ENCODE measurements at places on chromosomes 7 and 10.

- no peak for DNase-seq
Observed at GRCh38 chr10:1567152-1567551, 170.2 kb downstream of the ADARB2 start.

- DNase-seq: no peak
Observed at GRCh38 chr10:87523731-87524130, 19.0 kb downstream of the MINPP1 start.

DNA sequence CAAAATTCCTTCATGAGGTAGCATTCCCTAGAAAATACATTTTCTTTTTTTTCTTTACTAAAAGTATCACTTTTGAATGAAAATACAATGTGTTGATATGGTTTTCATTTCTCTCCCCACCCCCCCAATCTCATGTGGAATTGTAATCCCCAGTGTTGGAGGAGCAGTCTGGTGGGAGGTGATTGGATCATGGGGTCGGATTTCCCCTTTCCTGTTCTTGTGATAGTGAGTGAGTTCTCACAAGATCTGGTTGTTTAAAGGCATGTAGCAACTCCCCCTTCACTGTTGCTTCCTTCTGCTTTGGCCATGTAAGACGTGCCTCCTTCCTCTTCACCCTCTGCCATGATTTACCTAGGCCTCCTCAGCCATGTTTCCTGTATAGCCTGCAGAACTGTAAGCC is 790.3 kb upstream of the KCND2 start:
- no peak for DNase-seq

- DNase-seq: no peak
Observed at GRCh38 chr7:48734695-48735406, 189.5 kb upstream of the CDC14C start.

DNA sequence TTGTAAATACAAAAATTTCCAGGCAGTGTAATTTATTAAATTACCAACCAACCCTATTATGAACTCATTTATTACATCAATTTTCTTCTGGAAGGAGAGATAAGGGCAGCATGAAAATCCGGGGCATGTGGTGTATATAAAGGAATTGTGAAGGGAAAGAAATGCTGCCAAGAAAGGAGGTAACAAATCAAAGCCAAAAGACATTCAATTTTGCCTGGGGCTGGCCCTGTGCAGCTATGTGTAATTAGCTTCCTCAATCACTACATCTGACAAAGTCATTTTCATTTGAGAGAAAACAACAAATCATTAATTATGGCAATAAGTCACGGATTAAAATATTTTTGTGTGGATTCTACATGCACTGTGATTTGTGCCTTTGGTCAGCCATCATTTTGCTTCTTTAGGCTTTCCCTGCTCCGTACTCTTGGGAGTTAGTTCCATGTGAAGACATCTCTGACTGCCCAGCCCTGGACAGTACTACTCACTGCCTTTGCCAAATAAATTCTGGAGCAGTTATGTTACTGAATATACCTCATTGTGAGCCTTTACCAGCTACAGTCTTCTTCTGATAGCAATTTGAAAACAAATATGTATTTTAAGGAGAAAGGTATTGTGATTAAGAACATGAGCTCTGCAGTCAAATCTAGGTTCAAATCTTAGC is 191.7 kb downstream of the RELN start:
- DNase-seq: no peak
